ENCODE measurements at places on chromosomes 4 and X.

DNA sequence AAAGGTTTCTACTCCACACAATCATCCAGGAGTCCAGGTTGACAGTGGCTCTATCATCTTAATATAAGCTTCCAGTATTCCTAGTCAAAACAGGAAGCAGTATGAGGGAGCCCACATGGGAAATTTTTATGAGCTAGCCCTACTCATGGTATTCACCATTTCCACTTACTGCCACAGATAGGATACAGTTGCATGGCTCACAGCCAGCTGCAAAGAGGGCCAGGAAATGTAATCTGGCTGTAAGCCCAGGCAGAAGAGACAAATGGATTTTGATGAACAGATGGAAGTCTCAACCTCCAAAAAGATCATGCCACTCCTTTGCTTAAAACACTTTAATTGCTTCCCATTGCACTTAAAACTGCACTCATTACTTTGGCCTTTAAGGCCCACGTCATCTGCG is 150.6 kb downstream of the ADAMTS3 start:
- DNase-seq, result peak; percentile 72

DNA sequence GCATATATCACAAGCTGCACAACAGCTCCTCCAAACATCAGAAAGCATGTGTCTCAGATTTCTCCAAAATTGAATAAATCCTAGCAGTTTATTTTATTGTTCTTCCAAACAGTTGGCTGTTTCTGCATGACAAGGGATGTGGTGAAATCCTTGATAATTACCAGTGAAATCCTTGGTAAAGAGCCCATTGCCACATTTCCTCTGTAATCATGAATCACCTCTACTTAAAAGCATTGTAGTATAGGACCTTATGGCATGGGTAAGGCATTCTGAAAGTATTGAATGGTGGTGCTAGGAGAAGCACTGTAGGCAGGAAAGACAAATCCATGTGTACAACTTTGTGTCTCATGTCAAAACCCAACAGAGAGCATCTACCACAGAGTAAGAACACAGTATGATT is 135.8 kb upstream of the NDST3 start:
- no peak for DNase-seq

DNA sequence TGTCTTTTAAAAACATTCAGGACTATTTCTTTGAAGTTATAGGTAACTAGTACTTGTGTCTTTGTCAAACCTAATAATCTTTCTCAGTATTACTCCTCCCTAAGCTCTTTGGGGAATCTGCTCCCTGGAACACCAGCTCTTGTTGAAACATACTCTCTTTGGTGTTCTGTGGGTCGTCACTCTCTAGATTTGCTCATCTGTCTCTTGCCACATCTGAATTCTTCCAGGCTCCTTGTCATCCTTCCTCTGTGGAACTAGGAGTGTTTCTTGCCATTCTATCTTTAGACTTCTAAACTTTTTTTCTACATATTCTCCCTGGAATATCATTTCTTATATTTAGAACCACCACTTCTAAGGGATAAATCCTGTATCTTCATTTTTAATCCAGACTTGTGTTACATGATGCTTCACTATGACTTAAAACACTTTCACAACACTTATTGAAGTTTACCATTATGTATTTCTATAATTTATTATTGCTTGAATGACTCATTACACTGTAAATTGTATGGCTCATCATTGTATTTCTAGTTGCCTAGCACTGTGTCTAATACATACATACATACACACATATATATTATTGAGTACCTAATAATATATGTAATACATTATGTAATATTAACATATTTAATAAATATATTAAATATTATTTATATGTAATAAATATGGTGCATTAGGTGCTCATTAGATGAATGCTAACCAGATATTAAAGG is 186.1 kb downstream of the TMA16 start:
- DNase-seq, result no peak

- peak; percentile 64 for DNase-seq
Observed at GRCh38 chrX:56726605-56727004, 2.4 kb upstream of the NBDY start.

DNA sequence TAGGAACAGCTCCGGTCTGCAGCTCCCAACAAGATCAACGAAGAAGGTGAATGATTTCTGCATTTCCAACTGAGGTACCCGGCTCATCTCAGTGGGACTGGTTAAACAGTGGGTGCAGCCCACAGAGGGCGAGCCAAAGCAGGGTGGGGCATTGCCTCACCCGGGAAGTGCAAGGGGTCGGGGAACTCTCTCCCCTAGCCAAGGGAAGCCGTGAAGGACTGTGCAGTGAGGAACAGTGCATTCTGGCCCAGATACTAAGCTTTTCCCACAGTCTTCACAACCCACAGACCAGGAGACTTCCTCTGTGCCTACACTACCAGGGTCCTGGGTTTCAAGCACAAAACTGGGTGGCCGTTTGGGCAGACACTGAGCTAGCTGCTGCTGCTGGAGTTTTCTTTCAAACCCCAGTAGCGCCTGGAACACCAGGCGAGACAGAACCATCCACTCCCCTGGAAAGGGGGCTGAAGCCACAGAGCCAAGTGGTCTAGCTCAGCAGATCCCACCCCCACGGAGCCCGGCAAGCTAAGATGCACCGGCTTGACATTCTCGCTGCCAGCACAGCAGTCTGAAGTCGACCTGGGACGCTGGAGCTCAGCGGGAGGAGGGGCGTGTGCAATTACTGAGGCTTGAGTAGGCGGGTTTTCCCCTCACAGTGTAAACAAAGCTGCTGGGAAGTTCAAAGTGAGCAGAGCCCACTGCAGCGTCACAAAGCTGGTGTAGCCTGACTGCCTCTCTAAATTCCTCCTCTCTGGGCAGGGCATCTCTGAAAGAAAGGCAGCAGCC is 84.6 kb downstream of the THOC2 start:
- DNase-seq, result no peak

DNA sequence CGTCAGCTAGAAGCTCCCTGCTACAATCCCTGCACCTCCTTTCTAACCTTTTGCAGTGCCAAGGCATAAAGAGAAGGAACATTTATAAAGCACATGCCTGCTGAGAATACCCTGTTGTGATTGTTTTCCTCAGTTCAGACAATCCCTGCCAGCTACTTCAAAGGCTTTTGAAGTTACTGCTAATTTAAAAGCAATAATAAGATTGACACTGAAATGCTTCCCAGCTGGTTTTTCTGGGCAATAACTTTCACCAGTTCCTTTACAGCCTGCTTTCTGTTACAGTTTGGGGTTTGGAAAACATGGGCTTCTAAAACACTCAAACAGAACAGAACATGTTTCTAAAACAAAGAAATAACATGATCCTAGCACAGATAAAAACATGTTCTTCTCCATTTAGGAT is 232.3 kb upstream of the CPEB2 start:
- no peak for DNase-seq

DNA sequence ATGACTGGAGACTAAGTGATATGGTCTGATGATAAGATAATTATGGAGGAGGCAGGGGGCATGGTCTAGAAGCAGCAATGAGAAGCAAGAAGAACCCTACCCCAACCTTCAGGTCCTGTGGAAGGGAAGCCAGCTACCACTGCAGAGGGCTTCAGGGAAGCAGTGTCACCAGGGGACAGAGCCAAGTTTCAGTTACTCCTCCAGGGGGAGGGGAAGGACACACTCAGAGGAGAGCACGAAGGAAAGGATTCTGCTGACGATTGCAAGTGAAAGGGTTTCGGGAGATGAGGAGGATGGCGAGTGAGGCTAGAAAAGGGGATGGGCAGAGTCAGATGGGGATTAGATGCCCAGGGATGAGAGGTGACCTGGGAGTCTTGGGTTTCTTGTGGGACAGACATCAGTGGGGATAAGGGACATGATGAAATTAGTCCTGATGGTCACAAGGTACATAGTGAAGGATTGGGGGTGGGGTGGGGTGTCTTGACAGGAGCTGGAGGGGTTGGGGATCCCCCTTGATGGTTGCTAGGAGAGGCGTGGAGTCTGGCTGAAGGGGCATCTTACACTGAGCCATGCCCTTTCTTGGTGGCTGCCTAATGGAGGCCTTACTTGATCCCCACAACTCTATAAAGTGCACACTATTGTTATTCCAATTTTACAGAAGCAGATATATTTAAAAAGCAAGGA is 45.4 kb downstream of the TIGD4 start:
- no peak for DNase-seq

GRCh38 chrX:4572691-4573090 is 859.2 kb upstream of the PRKX start:
- no peak for DNase-seq

GRCh38 chrX:136158685-136159084 is 11.4 kb downstream of the FHL1 start:
- DNase-seq, result no peak

- DNase-seq, result no peak
Observed at GRCh38 chrX:118825227-118825626, 1.6 kb downstream of the ZCCHC12 start.

GRCh38 chr4:45062935-45063545 is 336.7 kb upstream of the GNPDA2 start:
- DNase-seq, result no peak

DNA sequence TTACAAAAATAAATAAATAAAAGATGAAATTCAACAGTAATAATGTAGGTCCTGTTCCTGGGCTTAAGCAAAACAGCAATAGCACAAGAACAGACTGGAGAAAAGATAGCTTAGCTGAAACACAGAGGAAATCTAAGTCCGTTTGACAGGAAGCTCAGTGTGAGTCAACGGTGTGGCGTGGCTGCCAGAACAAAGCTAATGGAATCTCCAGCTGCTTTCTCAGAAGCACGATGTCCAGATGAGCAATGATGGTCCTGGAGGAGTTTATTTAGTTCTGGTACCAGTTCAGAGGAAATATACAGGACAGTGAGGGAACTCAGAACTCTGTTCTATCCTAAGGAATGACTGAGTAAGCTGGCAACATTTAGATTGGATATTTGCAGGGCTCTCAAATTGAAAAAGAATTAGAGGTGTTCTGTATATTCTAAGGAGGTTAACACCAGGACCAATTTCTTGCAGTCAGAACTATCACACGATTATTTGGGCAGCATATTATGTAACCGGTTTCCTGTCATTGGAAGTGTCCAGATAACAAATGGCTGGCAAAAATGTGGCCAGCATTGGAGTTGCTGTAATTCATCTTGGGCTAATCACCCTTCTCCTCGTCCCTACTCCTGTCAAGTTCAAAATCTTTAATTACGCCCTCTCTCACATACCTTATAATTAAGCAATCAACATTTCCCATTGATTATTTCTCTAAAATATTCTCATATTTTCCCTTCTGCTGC is 12.7 kb downstream of the GAB3 start:
- DNase-seq, result peak; percentile 30

GRCh38 chrX:131630534-131630933 is 86.7 kb downstream of the OR13H1 start:
- DNase-seq, result no peak

- no peak for DNase-seq
Observed at GRCh38 chrX:125651426-125651825, 331.8 kb downstream of the TEX13C start.

- DNase-seq, result peak; percentile 19
Observed at GRCh38 chr4:145909281-145909715, 29.3 kb downstream of the ZNF827 start.

GRCh38 chr4:153259661-153260060 is 55.4 kb downstream of the TRIM2 start:
- DNase-seq, result no peak

DNA sequence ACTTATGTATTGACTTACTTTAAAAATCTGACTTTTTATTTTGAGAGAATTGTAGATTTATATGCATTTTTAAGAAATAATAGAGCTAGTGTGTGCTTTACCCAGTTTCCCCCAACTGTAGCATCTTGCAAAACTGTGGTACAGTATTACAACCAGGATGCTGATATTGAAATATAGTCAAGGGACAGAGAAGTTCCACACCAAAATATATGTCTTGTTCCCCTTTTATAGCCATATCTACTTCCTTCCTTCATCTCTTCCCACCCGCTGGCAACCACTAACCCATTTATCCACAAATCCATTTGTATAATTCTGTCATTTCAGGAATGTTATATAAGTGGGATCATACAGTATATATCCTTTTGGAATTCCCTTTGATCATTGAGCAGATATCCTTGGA is 16.8 kb downstream of the KDM6A start:
- no peak for DNase-seq

- DNase-seq, result no peak
Observed at GRCh38 chrX:101037231-101037630, 14.7 kb downstream of the TRMT2B start.

GRCh38 chrX:132716006-132716405 is 227.2 kb upstream of the MBNL3 start:
- no peak for DNase-seq

GRCh38 chrX:148310426-148311165 is 189.8 kb upstream of the AFF2 start:
- DNase-seq, result peak; percentile 17

DNA sequence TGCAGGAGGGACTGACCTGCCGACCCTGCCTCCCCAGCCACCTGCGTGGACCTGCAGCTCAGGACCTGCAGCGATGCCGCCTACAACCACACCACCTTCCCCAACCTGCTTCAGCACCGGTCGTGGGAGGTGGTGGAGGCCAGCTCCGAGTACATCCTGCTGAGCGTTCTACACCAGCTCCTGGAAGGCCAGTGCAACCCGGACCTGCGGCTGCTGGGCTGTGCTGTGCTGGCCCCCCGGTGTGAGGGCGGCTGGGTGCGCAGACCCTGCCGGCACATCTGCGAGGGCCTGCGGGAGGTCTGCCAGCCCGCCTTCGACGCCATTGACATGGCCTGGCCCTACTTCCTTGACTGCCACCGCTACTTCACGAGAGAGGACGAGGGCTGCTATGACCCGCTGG is 8.5 kb downstream of the CPZ start:
- DNase-seq, result no peak

- no peak for DNase-seq
Observed at GRCh38 chr4:8493484-8493883, 52.9 kb downstream of the TRMT44 start.

DNA sequence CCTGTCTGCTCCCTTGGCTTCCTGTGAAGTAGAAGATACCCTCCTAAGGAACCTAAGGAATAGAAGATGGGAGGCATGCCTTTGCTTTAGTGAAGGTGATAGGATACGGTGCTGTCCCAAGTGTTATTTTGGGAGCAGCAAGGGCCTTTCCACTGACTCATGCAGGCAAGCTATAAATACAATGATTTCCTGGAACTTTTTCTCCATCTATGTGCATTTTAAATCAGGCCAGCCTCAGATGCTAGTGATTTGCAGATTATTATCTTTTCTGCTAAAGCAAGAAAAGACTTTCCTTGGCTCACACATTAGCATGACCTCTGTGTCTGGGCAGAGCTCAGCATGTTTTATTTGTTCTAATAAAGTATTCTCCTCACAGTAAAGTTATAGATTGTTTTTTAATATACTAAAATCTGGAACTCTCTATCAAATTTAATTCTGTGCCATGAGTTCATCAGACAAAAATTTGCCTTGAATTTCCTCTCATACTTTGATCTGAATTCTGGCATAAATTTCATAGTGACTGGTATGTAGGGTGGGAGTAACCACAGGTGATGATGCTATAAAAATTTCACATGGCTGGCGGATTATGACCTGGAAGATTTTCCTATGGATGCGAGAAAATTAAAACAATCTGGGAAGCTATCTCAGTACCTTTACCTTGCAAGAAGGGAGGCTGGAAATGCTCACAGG is 131.7 kb downstream of the REPS2 start:
- no peak for DNase-seq

- DNase-seq, result no peak
Observed at GRCh38 chr4:139898293-139898692, 232.7 kb downstream of the MGST2 start.

GRCh38 chr4:1644891-1645657 is 39.0 kb downstream of the FAM53A start:
- no peak for DNase-seq

Data from hematopoietic multipotent progenitor cell treated with erythropoietin and hydrocortisone succinate and interleukin-3 and kit ligand, for 8 days (in vitro differentiated cells).